Lung (tissue), 17 donors: ENCODE measurements at places on chromosomes 13 and 19. TPM values are rescaled to one million over a fixed set of nuclear protein-coding genes. Genes with fewer than 3 reads are reported as not detected.

DNA sequence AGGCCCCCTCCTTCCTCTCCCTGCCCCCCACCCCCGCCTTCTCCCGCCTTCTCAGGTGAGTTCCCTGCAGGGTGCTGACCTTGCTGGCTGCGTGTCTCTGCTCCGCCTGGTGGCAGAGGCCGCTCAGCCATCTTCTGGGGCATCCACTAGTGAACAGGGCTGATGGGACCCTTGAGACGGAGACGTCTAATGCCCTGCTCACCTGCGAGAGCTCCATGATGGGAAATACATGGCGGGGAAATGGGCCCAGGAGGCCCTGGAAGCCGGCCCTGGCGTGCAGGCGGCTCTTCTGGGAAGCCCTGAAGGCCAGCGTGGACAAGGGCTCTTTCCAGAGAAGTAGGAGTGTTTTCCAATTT, 15.2 kb upstream of the F7 start:
- no peaks in the 10 kb centered on the region for H3K4me1 ChIP-seq
- DNase-seq = no peak
- no peaks in the 10 kb centered on the region for H3K36me3 ChIP-seq
- no peak overlapping the region for H3K4me3 ChIP-seq
- no peaks in the 10 kb centered on the region for H3K27me3 ChIP-seq
- no peak overlapping the region for H3K27ac ChIP-seq

DNA sequence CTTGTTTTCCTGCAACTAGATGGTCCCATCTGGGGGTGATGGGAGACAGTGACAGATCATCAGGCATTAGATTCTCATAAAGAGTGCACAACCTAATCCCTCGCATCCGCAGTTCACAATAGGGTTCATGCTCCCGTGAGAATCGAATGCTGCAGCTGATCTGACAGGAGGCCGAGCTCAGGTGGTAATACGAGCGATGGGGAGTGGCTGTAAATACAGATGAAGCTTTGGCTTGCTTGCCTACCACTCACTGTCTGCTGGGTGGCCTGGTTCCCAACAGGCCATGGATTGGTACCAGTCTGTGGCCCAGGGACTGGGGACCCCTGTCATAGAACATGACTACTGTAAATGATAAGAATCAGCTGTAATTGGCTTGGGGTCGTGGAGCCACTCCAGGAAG, 28.0 kb downstream of the WDR88 start:
- H3K4me1 ChIP-seq = peaks cover 5% of the 10 kb centered on the region
- no peak for DNase-seq
- no peak overlapping the region for H3K4me3 ChIP-seq
- no peaks in the 10 kb centered on the region for H3K27me3 ChIP-seq
- no peaks in the 10 kb centered on the region for H3K36me3 ChIP-seq

DNA sequence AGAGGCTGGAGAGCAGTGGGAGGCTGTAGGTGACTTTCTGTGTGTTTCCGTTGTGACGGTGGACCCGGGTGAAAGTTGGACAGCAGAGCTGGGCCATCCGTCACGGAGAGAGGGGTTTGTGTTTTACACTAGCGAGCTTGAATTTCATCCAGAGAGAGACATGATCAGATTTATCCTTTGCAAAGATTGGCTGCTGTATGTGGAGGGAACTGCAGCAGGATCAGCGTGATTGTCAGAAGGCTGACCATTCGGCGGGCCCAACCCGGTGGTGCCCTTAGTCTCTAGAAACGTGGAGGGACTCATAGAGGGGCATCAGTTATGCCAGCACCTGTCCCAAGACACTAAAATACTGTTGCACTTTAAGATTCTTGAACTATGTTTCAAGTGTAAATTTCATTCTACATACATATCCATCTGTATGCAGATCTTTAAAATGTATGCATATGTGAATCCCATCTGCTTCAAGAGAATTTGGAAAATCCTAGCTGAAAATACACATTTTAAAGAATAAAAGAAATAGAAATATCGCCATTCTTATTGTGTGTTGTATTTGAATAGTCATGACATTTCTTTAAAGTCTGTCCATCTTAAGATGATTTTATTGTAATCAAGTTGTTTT, 7.0 kb downstream of the FAM124A start:
- H3K4me1 ChIP-seq = peaks cover under 1% of the 10 kb centered on the region
- H3K27me3 ChIP-seq = no peaks in the 10 kb centered on the region
- DNase-seq = no peak
- H3K27ac ChIP-seq = no peak overlapping the region
- H3K4me3 ChIP-seq = no peak overlapping the region

DNA sequence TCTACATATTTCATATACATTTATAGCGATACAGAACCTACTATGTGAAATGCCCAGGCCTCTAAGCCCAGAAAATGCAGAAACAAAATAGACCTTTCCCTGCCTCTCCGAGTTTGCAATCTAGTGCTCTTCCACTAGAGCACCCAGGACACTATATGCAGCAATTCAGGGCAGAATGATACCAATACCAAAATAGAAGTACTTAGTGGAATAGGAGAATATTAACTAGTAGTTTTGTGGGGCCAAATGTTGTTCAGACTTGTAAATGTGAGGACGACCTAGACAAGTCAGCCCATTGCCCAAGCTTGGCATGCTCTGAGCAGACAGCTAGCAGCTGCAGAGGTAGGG, 35.8 kb upstream of the FLT1 start:
- no peak for DNase-seq
- no peak overlapping the region for H3K27ac ChIP-seq
- H3K36me3 ChIP-seq = no peaks in the 10 kb centered on the region
- peaks cover 34% of the 10 kb centered on the region for H3K27me3 ChIP-seq
- H3K4me1 ChIP-seq = peaks cover 7% of the 10 kb centered on the region
- no peak overlapping the region for H3K4me3 ChIP-seq

DNA sequence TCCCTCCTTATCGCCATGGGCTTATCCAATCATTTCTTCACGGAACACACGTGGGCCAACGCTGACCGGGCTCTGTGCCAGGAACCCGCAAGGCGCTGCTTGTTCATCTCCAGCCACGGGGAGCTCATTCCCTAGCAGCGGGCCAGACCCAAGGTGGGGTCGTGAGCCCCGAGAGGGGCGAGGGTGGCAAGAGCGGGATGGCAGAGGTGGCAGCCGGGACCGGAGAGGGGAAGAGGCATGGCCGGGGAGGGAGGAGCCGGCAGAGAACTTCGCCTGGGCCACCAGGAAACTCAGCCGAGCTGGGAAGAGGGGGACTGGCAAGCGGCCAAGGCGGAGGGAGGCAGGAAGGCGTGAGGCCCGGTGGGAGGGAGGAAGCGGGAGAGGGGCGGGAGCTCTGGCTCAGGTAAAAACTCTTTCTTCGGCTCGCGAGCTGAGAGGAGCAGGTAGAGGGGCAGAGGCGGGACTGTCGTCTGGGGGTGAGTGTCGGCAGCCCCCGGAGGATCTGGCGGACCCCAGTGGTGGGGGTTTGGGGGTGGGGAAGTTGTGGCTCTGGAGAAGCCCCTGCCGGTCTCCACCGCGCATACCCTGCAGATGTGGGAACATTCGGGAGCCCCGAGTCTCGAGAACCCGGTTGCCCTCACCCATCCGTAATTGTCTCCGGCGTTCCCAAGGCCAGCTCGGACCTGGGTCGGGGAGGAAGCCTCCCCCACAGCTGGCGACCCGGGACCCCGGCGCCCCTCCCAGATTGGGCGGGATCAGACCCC, at the start of gene B3GNT3:
B3GNT3 (plus strand) TSS at position 408 of the 764 bp plus-strand sequence. CDS start 12,670 bp downstream, outside the sequence.
- no peak within 1 kb of the TSS for H3K27ac ChIP-seq
- no peaks in the 10 kb centered on the region for H3K4me1 ChIP-seq
- no peaks in the 10 kb centered on the region for H3K36me3 ChIP-seq

GRCh38 chr13:33800646-33801186, 17.2 kb upstream of the RFC3 start:
- H3K27me3 ChIP-seq = no peaks in the 10 kb centered on the region
- no peak for DNase-seq
- no peaks in the 10 kb centered on the region for H3K36me3 ChIP-seq
- no peak overlapping the region for H3K27ac ChIP-seq

The BEST2 gene
- polyA plus RNA-seq = 0.02 TPM
